Fibroblast of skin of scalp (primary cell): ENCODE measurements at places on chromosomes 11 and 22.

DNA sequence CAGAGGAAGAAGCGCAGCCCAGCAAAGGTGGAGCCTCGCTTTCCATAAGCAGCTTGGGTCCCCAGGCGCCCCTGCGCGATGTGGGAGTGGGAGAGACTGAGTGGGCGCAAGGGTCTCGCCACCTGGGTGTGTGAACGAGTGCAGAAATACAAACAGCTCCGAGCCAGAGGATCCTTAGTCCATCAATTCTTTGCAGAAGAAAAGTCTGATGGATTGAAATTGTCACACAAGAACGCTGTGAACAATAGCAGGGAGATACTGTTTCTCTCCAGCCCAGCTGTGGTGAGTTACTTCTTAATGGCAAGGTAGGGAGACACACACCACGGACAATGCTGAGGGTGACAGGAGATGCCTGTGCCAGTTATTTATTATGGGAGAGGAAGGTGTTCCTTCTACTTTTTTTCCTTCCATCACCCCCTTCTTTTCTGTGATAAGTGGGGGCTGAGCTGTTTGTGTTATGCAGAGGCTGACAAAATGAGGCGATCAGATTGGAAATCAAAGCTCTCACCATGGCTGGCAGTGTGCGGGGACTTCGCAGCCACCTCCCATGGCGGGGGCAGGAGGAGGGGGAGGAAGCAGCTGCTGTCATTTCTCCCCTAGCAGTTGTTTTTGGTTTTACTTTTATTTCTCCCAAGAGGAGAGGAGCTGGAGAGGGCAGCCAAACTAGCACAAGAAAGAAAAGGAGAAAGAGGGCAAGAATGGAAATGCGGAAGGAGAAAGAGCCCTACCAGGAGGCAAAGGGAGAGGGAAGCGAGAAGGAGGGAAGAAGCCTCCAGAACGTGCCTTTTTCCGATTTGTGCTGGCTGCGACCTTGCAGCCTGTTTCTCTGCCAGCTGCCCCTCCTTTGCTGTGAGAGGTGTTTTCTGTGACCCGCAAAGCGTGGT, 755.8 kb downstream of the NTM start:
- peak; percentile 54 for DNase-seq

DNA sequence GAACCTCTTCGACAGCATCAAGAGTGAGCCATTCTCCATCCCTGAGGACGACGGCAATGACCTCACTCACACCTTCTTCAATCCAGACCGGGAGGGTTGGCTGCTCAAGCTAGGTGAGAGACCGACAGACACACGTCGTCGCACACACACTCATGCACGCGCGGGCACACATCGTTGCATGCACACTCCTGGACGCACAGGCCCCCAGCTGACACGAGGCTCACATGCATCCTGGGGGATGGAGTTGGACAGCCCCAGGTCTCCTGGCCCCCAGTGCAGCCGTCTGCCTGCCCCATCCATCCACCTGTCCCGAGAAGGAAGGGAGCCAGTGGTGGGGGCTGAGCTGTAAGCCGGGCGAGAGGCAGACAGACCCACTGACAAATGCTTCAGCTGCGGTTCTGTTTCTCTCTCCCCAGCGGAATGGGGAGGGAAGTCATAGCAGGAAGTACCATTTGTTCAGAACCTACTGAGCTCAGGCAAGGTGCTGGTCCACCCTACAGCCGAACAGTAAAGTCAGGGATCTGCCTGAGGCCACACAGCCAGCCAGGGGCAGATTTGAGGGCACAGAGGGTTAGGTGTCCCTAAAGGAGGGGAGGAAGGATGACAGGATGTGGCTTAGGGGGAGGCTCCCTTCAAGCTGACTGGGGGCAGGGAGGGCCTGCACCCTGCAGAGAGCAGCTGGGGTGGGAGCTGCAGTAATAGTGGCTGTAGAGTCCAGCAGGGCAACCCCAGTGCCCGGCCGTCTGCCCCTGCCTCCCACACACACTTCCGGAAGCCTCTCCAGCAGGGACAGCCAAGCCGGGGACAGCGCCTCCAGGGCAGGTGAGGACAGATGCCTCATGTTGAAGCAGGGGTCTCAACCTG, 27.1 kb downstream of the CYTH4 start:
- DNase-seq = no peak

DNA sequence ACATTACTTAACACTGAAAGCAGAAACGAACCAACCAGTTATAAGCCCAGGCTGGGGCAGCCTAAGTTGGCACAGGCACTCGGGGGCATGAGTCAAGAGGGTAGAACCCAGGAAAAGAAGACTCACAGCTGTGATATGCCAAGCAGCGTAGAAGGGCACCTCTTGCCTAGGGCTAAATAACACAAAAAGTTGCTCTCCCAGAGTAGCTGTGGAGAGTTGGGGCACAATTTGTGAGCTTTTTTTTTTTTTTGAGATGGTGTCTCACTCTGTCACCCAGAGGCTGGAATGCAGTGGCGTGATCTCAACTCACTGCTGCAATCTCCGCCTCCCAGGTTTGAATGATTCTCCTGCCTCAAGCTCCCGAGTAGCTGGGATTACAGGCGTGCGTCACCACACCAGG, 8.8 kb downstream of the CLMP start:
- no peak for DNase-seq

DNA sequence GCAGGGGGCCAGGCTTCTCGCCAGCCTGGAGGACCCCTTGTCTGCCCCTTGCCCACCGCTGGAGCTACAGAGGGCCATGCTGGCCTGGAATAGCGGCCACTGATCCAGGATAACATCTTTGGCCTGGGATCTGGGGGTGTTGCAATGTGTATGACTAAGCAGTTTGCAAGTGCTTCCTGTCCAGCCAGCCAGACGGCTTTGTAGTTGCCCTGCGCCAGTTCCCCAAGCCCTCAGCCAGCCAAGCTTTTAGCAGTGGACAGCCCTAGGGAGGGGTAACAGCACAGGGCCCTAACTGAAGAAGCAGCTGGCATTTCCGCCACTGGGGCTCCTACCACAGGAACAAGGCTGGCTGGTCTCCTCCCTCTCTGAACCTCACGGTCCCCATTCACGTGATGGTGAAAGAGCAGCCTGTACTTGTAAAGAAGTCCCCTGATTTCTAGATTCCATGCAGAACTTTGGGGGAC, 32.1 kb downstream of the UQCR10 start:
- DNase-seq = peak; percentile 54

- no peak for DNase-seq
Observed at GRCh38 chr11:81026032-81026431, 1585.2 kb upstream of the TENM4 start.

DNA sequence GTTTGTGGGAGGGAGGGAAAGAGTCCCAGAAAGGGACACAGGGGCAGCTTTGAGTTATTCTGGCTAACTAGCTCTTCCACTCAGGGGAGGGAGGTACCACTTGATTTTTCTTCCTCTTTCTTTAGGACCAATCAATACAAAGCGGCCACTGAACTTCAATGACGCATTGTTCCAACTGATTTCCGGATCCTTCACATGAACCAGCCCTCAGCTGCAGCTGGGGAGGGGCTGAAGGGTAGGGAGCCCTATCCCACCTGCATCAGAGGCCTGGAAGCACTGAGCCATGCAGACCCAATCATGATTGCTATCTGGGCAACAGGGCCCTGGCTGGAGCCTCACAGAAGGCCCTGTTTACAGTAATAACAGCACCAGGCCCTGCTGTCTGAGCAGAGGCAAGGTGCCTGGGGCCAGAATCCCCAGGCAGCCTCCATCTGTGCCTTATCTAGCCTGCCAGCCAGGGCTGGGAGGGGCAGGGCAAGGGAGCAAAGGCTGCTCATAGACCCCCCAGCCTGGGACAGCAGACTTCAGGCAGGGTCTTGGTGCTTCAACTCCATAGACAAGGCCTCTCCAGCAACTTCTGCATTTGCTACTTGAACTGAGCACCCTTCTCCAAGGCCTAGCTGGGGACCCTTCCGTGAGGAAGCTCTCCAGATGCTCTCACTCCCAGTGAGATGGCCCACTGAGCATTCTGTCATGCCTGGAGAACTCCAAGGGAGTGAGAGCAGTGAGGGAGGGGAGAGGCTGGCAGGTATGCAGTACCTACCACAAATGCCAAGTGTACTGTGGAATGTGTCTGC, 22.5 kb downstream of the CLPB start:
- no peak for DNase-seq

DNA sequence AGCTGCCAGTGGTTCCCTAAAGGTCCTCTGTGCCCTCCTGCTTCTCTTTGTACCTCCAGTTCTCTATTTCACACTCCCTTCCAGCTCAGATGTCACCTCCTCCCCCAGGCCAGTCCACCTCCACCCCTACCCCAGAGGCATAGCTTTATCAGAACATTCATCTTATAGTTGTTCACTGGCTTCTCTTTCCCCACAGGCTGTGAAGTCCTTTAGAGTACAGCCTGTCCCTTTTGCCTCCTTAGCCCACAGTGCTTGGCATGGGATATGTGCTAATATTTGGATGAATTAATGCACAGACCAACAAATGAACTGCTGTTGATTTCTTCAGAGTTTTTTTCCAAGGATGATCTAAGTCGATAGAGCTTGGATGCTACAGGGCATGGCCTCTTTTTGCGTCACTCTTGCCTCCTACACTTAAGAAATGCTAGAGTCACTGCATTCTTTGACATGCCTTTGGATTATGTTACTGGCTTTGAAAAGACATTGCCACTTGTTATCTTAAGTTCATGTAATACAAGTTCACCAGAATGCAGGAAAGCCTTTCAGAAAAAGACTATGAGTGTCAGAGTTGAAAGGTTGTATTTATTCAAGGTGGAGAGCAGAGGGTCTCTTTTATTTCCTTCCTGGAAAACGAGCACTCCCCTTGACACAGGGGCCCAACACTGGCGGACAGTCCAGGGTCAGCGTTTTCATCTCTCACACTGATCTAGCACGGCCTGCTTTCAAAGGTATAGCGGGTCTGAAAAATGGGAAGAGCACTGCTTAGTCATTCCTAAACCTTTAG, 75.7 kb downstream of the PISD start:
- DNase-seq = peak; percentile 24

- peak; percentile 76 for DNase-seq
Observed at GRCh38 chr11:27296497-27296896, 66.5 kb downstream of the CCDC34 start.

GRCh38 chr22:49247194-49247924, 580.3 kb downstream of the BRD1 start:
- DNase-seq = no peak

DNA sequence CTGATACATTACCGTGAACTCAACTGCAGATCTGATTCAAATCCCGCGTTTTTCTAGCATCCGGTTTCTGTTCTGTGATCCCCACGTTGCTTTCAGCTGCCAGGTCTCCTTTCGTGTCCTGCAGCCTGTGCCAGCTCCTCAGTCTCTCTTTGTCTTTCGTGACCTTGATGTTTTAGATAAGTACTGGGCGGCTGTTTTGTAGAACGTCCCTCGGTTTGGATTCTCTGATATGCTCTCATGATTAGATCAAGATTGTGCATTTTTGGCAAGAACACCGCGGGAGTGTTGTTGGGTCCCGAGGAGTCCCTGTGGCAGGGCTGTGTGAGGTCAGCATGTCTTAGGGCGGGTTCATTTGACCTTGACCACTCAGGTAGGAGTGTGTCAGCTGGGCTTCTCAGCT, 38.6 kb downstream of the KCNQ1 start:
- no peak for DNase-seq

GRCh38 chr11:72454791-72455190, 20.5 kb upstream of the CLPB start:
- DNase-seq = no peak

DNA sequence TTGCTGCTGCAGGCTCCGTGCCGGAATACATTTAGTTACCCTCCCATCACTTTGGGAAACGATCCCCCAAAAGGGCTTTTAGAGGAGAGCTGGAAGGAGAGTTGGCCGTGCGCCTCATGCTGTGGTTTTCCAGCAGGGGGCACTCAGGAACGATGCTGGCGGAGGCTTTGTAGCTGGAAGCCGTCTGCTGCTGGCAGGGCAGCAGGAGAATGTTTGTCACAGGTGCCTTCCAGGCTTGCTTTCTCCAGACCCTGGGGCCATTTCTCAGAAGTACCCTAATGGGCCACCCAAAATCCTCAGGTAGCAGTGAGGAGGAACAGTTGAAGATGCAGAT, 30.0 kb upstream of the CABP7 start:
- peak; percentile 45 for DNase-seq

GRCh38 chr11:11841116-11841722, 553 bp upstream of the USP47 start:
- DNase-seq = peak; percentile 33

DNA sequence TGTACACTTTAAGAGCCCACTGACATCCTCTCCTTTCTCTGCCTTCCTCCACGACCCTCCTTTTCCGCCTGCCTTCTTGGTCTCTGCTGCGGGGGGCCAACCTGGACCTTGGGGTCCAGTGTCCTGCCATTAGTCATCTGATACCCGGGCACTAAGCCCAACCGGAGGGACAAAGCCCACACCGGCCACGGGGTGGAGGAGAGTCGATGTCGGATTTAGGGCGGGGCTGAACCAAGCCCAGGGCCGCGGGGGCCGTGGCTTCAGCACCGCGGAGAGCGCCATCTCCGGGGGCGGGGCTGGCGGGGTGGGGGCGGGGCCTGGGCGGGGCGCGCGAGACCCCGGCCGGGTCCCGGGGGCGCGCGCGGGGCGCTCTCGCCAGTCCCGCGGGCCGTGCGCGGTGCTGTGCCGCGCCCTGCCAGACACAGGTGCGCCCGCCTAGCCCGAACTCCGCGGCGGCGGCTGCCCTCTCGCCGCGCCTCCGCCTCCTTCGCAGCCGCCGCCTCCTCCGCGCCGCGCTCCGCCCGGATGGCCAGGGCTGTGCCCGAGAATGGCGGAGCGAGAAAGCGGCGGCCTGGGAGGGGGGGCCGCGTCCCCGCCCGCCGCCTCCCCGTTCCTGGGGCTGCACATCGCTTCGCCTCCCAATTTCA, at the start of gene MAPK8IP1:
Gene MAPK8IP1 (plus strand): TSS at position 378 of the 647 bp plus-strand sequence. CDS start 170 bp downstream, at position 548.
- DNase-seq = peak; percentile 31

- peak; percentile 76 for DNase-seq
Observed at GRCh38 chr11:7573193-7573557, 59.4 kb downstream of the PPFIBP2 start.

GRCh38 chr11:14435717-14436512, 63.7 kb downstream of the COPB1 start:
- no peak for DNase-seq

DNA sequence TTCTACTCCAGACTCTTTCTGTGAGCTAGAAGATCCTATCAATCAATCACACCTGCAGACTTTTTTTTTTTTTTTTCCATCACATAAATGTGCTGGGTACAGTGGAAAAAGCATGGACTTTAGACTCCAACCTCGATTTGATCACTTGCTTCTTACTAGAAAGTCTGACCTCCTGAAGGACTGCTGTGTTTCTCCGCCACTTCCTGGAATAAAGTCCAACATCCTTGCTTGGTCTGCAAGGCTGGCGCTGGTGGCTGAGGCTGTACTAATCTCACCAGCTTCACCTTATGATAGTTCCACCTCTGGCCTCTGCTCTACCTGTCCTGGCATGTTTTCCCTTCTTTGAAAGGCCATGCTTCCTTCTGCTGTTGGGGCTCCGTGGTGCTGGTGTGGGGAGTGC, 60.9 kb upstream of the SESN3 start:
- DNase-seq = no peak

DNA sequence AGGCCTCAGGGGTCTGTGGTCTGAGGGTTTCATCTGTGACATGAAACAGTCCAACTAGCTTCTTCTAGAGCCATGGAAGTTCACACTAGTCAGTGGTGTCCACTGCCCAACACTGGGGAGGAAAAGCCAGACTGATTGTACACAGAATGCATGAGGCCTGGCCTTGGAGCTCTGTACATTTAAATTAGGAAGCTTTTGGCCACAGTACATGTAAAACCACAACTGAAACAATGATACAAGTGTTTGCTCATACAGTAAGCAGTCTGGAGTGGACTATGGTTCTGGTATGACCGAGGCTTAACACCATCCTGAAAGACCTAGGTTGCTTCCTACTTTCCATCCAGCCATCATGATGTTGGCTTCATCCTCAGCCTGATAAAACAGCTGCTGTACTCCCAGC, 73.8 kb upstream of the SESN3 start:
- DNase-seq = no peak

- no peak for DNase-seq
Observed at GRCh38 chr22:47044722-47045535, 282.5 kb downstream of the TBC1D22A start.

- no peak for DNase-seq
Observed at GRCh38 chr22:44860311-44860710, 107.9 kb downstream of the ARHGAP8 start.
